ENCODE measurements at places on chromosomes 12 and 14.

DNA sequence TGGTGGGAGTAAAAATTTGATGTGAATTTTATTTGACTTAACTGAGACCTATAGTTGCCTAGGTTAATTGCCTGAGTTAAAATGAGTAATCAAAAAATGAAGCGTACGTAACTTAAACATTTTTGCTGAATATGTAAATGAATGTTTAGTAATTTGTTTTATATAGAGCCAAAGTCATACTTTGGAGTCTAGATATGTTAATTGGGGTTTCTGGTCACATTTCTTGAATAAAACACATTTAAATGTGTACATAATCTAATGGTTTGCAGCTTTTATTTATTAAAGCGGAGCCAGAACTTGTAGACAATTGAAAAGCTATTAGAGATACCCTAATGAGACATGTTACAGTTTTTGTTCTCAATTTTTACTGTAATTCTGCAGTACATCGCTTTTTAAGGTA is 71.2 kb downstream of the AEBP2 start:
- DNase-seq: no peak

DNA sequence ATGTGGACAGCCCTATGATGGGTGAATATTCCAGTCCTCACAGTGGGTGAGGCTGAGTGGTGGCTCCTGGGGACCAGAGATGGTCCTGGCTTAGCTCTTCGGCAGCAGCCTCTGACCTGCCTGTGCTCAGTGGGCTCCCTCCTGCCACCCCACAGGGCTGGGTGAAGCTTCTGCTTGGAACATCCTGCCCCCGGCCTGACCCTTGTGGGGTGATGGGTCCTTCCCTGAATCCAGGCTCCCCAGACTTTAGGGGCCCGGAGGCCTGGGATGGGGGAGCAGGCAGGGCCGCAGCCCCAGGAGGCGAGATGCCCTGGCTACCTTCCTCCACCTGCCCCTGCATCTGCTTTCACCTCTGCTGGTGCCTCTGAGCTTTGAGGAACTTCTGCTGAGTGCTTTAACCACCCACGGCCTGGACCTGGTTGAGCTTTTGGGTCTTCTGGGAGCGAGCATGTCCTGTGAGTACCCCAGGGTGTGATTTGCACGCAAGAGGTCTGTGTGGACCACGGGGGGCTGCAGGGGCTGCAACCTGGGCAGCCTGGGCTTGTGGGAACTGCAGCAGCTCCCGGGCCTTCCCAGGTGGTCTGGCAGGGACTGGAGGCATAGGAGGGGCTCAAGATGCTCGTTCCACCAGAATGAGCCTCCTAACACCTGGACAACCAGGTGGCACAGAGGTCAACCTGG is 159.5 kb downstream of the KIF26A start:
- no peak for DNase-seq

- DNase-seq: no peak
Measured at GRCh38 chr12:63093084-63093483, 57.9 kb downstream of the AVPR1A start.

DNA sequence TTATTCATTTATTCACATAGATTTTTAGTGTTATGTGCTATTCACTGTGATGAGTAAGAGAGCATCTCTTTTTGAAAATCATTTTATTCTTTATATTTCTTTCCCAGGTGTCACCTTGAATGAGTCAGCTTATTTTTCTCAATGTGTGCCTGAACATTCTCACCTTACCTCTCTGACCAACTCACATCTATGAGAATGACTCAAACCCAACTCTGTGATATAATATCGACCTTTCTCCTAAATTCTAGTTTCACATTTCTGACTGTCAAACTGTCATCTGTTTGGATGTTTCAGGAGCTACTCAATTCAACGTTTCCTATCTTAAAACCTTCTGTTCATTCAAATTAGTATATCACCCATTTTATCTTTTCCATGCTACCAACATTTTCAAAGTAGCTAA is 630.8 kb downstream of the RERGL start:
- no peak for DNase-seq

- DNase-seq: no peak
Measured at GRCh38 chr12:12992418-12993130, 7.5 kb downstream of the HEBP1 start.

GRCh38 chr14:90999299-90999698 is 61.1 kb downstream of the RPS6KA5 start:
- DNase-seq: no peak

DNA sequence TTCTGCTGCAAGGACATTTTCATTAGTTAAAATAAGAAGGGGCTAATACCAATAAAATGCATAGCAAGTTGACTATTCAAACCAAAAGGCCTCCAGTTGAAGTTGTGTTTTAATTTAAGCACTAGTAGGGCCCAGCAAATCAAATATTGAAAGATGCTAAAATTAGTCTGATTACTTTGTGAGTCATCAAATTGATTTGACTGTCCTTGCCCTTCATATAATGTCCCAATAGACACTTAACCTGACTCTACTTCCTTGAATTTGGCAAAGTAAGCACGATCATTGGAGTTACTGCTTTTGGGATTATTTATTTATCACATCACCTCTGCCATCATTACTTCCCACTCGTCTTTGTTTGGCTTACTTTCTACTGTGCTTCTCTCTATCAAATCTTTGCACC is 798.5 kb downstream of the DIO2 start:
- no peak for DNase-seq

GRCh38 chr12:57993834-57994233 is 52.5 kb downstream of the ATP23 start:
- DNase-seq: no peak

GRCh38 chr14:59739794-59740193 is 130.8 kb downstream of the RTN1 start:
- DNase-seq: no peak

GRCh38 chr12:697481-697880 is 34.2 kb upstream of the NINJ2 start:
- no peak for DNase-seq
